ENCODE measurements at places on chromosomes 16 and 17.

GRCh38 chr17:49315551-49316257 lies 46.3 kb downstream of the ZNF652 start:
- peak; percentile 89 for DNase-seq

DNA sequence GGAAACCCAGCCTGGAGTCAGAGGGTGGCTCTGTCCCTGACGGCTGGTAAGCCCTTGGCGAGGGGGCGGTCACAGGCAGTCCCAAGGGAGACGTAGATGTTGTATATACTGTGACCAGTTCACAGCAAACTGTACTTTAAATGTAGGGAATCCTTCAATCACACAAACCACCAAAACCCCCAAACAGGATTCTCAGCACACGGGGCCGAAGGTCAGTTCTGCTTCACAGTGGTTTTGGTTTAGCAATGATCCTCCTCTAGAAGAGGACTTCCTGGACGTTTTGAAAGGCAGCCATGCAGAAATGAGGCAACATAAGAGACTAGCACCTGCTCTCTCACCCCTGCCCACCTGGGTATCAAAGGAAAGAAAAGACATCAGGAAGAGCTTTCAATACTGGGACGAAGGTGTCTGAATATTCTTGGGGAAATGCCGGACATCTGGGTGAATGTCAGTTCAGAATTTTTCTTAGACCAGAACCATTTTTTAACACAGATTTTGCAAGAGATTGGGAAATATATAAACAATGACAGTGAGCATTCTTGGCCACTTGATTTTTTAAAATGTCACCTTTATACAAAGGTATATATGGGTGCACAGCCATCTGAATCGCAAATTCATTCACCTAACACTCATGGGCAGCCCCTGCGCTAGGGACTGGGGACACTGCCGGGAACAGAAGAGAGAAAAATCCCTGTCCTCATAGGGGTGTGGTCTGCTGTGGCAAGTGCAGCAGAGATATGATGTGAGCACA lies 74.2 kb downstream of the CRISPLD2 start:
- DNase-seq = no peak

DNA sequence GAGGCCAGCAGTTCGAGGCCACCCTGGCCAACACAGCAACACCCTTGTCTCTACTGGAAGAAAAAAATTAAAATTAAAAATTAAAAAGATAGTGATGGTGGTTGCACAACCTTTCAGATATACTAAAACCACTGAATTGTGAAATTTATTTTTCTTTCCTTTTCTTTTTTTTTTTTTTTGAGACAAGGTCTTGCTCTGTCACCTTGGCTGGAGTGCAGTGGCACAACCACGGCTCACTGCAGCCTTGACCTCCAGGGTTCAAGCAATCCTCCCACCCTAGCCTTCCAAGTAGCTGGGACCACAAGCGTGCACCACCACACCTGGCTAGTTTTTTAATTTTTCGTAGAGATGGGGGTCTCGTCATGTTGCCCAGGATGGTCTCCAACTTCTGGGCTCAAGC lies 254.4 kb downstream of the SLC39A11 start:
- DNase-seq = no peak

DNA sequence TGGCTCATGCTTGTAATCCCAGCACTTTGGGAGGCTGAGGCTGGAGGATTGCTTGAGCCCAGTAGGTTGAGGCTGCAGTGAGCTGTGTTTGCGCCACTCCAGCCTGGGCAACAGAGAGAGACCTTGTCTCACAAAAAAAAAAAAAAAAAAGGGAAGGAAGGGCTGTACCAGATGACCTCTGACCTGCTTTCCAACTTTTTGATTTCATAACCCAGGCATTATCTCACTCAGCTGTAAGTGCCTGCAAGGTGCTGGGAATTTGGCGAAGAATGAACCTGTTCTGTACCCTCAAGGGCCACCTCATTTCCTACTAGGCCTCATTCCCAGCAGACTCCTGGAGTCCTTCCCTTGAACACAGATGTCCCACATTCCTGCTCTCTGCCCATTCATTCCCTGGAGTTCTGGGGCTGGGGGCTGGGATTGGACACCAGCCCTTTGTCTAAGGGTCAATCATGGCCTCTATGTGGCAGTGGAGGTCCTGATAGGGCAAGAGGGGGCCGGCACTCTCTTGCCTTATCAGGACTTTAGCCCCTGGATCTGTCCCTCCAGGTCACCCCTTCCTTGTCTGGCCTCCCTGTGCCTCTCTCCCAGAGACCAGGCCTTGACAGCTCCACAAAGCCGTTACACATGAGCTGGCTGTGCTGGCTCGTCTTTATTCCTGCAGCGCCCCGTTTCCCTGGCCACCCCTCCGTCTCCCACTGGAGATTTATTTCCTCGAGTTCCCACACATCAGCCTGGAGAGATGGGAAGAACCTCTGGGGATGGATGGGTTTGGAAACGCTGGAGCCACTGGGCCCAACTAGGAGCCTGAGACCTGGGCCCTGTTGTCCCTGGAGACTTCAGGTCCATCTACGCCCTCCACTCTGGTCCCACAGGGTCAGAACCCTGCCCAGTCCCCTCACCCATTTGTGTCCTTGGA lies 821 bp upstream of the GFAP start:
- DNase-seq = no peak

DNA sequence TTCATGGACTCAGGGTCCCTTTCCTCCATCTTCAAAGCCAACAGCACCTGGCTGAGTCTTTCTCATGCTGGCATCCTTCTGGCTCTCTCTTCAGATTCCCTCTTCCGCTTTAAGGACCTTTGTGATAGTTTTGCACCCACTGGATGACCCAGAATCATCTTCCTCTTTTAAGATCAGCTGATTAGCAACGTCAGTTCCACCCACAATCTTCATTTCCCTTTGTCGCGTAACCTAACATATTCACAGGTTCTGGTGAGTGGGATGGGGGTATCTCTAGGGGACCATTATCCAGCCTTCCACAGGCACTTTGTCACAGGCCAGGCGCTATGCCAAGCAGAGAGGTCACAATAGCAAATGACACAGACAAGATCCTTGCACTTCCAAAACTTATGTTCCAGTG lies 593.8 kb downstream of the MAF start:
- DNase-seq = no peak

DNA sequence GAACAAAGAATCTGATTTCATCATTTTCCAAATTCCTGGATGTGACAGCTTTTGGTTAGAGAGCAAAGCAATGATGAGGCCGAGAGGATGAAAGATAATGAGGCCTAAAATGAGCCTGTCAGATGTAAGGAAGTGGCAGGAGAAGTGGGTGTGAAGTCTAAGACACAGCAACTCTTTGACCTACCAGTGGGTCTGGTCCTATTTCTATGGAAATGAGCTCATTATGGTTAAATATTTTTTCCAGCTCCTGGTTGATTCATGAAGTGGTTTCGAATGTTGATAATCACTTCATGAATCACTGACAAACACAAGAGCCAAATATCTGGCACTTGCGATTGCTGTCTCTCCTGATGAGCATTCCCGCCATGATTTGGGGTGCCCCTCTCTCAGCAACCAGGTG lies 273.3 kb upstream of the CDH5 start:
- no peak for DNase-seq

DNA sequence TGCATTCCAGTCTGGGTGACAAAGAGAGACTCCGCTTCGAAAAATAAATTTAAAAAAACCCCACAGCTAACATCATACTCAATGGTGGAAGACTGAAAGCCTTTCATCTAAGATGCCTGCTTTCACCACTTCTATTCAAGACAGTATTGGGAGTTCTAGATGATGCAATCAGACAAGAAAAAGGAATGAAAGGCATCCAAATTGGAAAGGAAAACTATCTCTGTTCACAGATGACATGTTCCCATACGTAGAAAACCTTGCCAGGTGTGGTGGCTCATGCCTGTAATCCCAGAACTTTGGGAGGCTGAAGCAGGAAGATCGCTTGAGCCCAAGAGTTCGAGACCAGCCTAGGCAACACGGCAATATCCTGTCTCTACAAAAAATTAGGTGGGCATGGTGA lies 31.1 kb downstream of the RANBP10 start:
- no peak for DNase-seq

DNA sequence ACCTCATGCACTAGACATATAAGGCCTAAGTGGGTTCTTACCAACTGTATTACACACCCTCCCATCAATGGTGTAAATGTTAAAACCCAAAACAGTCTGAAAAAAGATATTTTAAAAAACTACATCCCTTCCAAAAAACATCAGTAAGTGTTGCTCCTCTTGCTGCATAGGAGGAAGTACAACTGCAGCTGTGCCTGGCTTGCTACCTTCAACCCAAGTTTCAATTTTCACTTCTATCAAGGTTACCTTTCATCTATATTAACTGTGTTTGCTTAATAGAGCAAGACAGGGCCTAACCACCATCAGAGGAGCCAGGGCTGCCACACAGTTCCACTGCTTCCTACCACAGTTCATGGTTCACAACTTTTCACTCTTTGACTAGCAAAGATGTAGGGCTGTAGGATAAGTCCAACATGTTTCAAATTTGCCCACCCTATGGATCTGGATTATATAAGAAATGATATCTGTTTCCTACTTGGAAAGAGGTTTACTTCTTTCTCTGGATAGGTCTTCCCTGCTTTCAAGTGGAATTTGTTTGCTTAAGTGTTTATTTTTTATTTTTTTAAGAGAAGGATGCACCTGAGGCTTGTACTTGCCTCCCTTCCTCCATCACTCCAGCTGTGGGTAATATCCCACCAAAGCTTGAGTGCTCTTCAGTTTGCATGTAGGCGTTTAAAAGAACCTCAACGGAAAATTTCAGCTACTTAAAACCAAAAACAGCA lies 56.7 kb downstream of the GRB7 start:
- no peak for DNase-seq

DNA sequence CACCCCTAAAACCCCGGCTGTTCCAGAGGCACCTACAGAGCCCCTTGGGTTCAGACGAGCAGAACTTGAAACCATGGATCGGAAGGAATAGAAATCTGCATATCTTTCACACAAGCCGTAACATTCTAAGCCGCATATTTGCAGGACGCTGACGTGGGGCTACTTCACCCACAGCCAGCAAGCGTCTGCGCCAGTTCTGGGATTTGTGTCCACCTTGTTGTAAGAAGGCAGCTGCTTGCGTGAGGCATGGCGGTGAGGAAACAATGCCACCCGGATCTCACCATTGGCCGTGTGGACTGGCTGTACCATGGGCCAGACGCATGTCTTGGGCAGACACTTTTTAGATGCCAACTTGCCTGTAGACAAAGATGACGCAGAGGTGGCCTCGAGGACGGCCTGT lies 34.5 kb downstream of the TNFRSF13B start:
- no peak for DNase-seq

DNA sequence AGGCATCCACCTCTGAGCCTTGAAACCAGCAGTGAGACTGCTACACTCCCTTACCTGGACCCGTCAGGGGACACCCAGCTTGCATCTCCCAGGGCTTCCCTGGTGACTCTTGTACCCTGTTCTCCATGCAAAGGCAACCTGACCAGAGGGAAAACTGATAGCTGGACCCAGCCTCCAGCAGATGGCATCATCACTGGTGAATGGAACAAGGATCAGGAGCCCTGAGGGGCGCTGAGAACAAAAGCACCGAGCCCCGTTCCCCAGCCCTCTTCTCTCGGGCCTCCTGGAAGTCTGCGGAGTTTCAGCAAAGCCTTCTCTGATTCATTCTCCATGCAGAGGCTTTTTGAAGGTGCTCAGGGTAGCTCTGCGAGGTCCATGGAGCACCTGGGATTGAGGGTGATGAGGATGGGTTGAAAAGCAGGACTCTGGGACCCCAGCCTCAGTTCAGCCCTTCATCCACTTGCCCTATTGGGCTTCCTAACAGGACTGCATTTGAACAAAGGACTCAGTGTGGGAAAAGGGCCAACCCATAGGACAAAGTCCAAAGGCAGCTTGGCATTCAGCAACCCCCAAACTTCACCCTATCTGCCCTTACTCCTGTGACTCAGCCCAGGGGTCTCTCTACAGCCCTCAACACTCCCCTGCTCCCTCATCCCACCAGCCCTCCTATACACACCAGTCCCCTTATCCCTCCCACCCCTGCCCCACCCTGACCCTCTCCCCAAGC lies 45.0 kb upstream of the LHX1 start:
- no peak for DNase-seq

- DNase-seq = peak; percentile 52
Measured at GRCh38 chr16:16861546-16861945, 482.6 kb downstream of the NPIPA7 start.

DNA sequence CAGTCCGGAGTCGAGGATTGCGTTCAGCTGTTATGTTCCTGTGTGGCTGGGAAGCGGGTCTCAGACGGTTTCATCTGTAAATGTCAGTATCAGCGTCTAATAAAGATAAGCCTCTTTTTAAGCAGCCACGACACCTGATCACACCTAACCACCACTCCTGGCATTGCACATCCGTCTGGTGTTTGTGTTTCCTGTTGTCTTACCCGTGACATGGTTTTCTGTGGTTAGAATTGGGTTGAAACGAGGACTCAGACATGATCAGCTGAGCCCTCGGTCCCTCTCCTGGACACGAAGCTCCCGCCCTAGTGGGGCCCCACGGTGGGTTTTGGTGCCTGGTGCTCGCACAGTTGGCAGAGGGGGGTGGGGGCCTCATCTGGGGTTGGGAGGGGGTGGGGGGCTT lies 18.3 kb downstream of the CPNE7 start:
- DNase-seq = no peak

- no peak for DNase-seq
Measured at GRCh38 chr17:32684087-32684958, 192.6 kb downstream of the MYO1D start.

- peak; percentile 91 for DNase-seq
Measured at GRCh38 chr16:87461466-87461991, 31.3 kb downstream of the ZCCHC14 start.

- no peak for DNase-seq
Measured at GRCh38 chr17:41860254-41860931, 4.8 kb downstream of the KLHL11 start.

DNA sequence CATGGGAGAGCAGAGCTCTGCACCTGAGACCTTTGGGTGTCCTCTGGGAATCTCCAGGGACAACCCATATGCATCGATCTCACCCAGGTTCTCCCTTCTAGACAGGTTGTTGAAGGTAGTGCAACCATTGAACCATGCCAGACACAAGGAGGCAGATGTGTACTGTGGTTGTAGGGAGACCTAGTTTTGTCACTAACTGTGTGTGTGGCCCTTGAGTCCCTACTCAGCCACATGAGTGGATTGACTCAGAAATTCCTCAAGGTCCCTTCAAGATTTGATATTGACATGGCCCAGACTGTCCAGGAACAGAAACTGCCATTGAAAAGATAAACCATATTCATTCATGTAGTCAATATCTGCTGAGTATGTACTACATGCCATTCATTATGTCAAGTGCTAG lies 396.4 kb upstream of the CCL2 start:
- no peak for DNase-seq
